GM20000 (cell line): ENCODE measurements at places on chromosomes 16 and 17.

DNA sequence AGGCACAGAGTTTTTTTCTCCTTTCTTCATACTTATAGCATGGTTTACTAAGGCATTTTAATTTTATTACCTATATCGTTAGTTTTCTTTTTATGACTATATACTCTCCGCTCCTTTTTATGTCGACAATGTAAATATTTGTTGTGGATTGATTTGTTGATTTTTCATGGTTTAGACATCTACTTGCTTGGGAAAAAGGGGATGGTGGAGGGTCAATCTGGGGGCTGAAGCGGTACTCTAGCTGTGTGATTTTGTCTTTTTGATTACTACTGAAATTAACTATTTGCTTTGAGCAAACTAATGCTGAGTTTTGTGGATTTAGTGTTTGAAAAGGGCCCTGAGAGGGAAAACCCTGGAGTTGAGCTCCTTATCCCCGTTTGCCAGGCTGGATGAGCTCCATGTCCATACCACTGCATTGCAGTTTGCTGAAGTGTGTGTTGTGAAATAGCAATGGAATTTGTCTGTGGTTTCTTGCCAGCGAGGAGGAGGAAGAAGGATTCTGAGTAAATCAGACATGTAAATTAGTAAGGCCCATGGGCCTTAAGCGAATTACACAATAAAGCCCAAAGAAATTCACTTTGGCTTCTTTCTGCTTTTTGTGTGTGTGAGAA lies 72.0 kb downstream of the FTO start:
- no peak for DNase-seq

- DNase-seq = peak; percentile 10
Observed at GRCh38 chr16:75758215-75758614, 31.9 kb upstream of the CPHXL start.

- no peak for DNase-seq
Observed at GRCh38 chr17:81395600-81396277, 482 bp downstream of the BAHCC1 start.

GRCh38 chr17:4893721-4894560 lies 5.4 kb upstream of the C17orf107 start:
- no peak for DNase-seq

GRCh38 chr17:40361925-40362695 lies 2.4 kb downstream of the GJD3 start:
- DNase-seq = no peak

- no peak for DNase-seq
Observed at GRCh38 chr17:55931446-55931845, 180.6 kb downstream of the PCTP start.

DNA sequence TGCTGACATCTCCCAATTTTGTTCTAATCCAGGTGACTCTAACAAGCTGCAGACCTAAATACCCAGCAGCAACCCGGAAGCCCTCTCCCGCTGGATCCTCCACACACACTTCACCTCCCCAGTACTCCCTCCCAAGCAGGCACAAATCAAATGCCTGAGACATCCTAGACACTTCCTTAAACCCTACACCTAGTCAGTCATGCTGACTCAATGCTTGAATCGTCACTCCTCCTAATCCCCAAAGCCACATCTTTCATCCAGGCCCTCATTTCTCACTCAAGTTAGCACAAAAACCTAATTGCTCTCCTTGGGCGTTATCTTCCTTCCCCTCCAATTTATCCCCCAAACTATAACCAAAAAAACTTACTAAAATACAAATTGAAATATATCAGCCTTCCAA lies 32.7 kb downstream of the CMC2 start:
- DNase-seq = no peak

DNA sequence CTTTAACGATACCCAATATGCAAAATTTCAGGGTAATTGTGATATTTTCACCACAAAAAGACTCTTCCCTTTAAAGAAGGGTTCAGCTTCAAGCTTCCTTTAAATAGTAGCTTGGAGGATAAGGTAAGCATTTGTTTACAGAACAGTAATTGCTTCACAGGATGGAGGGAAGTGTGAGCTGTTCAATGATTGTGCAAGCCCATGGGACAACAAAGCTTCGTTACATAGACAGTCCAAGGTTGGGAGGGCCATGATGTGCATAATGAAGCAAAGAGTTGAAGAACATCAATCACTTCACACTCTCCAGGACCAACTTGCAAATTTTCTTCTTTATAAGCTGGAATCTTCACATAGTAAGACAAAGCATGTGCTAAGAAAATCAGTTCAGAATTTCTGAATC lies 145.0 kb upstream of the ASIC2 start:
- no peak for DNase-seq
